MV-4-11 (cell line): ENCODE measurements at places on chromosomes 2 and 18.
A peak's percentile ranks its signal among the peaks of the same experiment; 100 is the strongest.

- peak; percentile 7 for DNase-seq
These were observed 15.2 kb downstream of the GALNT3 start for GRCh38 chr2:165778653-165779451.

- no peak for DNase-seq
These were observed 40.7 kb downstream of the SLC9A2 start for GRCh38 chr2:102660070-102660469.

- peak; percentile 86 for DNase-seq
These were observed 217.0 kb upstream of the DTNA start for GRCh38 chr18:34493099-34493544.

DNA sequence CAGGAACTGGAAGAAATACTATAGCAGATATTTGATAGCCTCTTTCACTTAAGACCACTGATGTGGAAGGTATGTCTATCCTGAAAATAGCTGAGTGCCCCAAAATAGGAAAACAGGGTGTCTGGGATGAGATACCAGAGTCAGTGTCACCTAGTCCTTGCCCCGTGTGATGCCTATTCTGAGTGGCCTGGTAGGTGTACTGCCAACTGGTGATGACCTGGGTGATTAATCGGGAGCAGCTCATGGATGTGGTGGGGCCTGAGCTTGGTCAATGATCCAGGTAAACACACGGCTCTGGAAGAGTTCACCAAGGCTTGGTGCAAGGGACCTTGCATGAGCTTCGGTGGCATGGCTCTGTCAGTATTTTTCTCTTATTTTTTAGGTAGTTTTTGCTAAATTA lies 95.2 kb downstream of the TANC1 start:
- no peak for DNase-seq

GRCh38 chr2:10053351-10053750 lies 10.0 kb downstream of the KLF11 start:
- no peak for DNase-seq

DNA sequence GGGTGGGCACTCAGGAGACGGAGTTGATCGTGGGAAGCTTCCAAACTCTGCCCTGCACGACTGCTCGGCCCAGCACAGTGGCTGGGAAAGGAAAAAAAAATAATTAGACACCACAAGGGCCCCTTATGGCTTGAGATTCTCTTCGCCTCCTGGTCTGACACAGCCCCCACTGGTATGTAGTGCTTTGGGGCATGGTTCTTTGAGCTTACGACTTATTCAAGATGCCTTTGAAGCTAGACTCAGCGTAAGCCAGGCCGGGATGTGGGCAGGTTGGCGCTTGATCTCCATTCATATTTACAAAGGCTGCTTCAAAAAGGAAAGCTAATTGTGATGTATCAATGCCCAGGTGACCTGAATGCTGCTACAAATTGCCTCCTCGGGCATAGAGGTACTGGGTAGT lies 50.5 kb downstream of the CXCR4 start:
- no peak for DNase-seq

GRCh38 chr18:58780045-58780444 lies 84.6 kb upstream of the ZNF532 start:
- no peak for DNase-seq

DNA sequence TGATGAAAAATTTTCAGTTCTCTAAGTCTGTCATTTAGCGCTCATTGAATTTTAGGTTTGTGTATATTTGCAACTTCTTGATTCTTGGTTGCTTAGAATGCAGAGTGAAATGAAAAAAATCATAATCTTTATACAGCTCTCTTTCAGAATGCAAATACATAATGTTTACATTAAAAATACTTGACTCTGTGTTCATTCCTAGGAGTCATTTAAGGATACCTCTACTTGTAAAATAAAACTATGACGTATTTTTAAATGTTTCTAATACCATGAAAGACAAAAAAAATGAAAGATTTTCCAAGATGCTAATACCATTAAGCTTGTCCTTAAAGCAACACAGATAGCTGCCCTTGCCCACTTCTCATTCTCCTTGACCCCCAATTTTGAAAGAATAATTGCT lies 259.0 kb downstream of the L3MBTL4 start:
- DNase-seq, result no peak
